ENCODE measurements at places on chromosomes 16 and 17.

- DNase-seq = no peak
These were observed 2.7 kb downstream of the ESRP2 start for GRCh38 chr16:68233085-68233834.

GRCh38 chr16:87556941-87557459, 45.3 kb upstream of the JPH3 start:
- no peak for DNase-seq

- peak; percentile 73 for DNase-seq
These were observed 30.3 kb upstream of the CDC42EP4 start for GRCh38 chr17:73342050-73342522.

DNA sequence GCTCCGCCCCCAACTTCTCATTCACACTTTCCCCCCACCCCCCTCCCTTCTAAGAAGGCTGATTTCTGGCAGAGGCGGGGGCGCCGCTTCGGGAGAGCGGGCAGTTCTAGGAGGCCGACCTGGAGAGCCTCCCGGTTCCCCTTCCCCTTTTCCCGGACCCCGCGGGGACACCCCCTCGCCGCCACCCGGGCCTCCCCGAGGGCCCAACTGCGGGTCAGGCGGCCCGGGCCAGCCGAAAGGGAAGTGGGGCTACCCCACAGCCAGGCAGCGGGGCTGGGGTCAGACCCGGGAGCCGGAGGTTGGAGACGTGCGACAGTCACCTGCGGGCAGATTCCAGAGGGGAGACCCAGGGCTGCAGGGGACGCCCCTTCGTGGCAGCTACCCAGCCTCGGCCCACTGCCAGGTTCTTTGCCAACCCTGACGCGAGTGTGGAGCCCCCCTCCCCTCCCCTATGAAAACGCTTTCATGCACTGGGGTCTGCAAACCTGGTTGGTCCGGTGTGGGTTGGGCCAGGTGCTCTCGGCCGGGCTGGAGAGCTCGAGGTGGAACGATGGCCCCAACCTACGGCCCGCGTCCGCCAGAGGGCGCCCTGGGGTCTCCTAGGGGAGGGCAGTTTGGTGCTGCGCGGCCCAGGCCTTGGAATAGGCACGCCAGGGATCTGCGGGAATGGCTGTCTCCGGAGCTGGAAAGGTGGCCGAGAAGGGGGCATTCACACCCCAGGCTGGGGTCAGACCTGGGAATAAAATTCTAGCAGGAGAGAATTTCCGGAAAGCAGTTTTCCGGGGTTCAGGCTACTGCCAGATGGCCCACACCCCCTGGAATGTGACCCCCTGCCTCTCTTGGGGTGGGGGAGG, 721 bp upstream of the SOCS3 start:
- peak; percentile 81 for DNase-seq

GRCh38 chr17:11241611-11242226, 706 bp downstream of the SHISA6 start:
- no peak for DNase-seq

GRCh38 chr17:57429966-57430365, 173.6 kb downstream of the MSI2 start:
- DNase-seq = no peak

DNA sequence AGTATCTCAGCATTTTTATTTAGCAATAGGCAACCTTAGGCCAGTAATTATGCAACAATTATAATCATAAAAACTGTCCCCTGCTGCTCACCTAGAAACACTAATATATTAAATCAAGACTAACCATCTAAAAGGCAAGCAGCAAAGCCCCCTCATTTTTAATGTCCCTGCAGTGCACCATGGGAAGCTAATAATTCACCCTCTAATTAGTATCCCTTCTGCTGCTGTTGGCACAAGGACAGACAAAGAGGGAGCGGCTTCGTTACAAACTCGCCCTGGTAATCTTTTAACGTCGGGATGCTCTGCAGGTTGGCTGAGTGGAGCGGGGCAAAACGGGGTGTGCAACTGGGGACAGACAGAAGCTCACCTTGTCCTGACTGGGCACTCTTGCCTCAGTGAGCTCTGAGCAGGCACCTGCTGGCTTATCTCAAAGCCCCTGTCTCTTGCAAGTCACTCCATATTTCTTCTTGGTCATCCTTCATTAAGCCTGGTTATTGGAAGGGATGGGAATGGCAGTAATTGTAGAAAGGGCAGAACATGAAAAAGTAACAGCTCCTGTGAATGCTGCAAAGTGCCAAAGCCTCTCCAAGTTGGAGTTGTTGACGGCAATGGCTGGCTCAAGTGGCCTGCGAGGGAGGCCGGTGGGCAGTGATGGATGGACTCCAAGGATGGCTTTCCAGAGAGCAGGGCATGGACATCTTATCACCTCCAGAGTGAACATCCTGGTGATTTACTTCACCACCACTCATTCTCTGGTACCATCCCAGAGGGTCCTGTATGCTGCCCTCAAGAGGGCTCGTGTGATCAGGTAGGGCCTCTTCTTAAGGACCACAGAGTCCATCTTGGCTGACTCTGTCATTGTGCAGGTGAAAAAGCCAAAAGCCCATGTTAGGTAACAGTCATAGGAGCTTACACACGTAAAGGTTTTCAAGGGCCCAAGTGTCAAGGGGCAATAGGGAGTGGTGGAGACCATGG, 219.6 kb upstream of the N4BP1 start:
- no peak for DNase-seq

DNA sequence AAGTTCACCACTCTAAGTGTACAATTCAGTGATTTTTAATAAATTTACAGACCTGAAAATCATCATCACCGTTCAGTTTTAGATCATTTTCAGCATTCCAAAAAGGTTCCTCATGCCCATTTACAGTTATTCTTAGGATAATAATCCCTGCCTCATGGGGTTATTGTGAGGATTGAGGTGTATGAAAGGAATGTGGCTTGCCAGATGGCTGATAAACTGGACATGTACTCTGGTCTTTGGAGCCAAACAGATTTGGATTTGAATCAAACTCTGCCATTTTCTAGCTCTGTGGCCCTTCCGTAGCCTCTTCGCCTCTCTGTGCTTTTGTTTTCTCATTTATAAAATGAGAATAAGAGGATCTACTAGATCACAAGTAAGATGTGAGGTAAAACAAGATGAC, 53.9 kb upstream of the GPRC5B start:
- DNase-seq = no peak

GRCh38 chr16:1884155-1884760, 12.3 kb upstream of the MEIOB start:
- DNase-seq = peak; percentile 8
